ENCODE measurements at places on chromosomes 1 and 21. TPM values are rescaled to one million over a fixed set of nuclear protein-coding genes. Genes with fewer than 3 reads are reported as not detected.

NIPAL3 gene
- 48.2 TPM for total RNA-seq

MYOM3 gene
- total RNA-seq = 4.2 TPM

INSRR gene
- not detected for total RNA-seq

TPRG1L gene
- 88.5 TPM for total RNA-seq

SPATA21 gene
- not detected for total RNA-seq

CLDN17 gene
- total RNA-seq = not detected

WNT9A gene
- 2.6 TPM for total RNA-seq

EDARADD gene
- total RNA-seq = not detected

PRKAA2 gene
- total RNA-seq = 3.5 TPM

- DNase-seq = no peak
Measured at GRCh38 chr1:84425150-84425896, 27.0 kb downstream of the DNASE2B start.

DNA sequence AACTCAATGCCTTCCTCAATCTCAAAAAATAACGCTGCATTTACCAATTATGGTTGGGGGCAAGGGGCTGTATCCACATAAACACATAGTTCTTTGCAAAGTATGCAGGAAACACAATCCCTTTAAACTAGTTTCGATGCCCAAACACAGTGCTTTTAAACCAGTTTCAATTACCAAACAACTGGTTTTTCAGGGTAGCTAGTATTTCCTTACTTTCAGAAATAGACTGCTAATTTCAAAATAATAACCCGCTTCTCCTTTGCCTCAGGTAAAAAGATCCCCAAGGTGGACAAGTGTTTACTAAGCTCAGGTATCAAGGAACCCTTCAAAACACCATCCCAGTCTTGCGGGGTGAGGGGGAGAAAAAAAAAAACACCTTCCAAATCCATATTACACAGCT, 2.8 kb downstream of the SIPA1L2 start:
- no peak for DNase-seq

- no peak for DNase-seq
Measured at GRCh38 chr1:231584921-231585320, 41.7 kb upstream of the DISC1 start.

DNA sequence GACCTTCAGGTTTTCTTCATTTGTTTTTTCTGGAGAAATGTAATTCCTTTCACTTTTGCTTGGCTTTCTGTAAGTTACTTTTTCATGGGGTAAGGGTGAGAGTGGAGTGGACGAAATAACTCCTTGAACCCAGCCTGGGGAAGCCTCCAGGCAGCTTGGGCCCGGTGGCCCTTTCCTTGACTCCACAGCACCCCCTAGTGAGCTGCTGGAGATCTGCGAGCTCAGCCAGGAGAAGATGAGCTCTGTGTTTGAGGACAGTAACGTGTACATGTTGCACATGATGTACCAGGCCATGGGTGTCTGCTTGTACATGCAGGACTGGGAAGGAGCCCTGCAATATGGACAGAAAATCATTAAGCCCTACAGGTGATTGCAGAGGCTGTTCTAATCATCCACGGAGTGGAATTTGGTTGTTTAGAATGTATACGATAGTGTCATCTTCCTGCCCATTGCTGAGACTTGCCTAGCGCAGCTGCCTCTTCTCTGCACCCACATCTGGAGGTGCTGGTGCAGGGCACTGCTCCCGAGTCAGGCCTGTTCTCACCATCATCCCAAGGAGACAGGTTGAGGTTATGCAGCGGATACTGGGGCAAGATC, 51.0 kb downstream of the SMYD2 start:
- peak; percentile 40 for DNase-seq

- DNase-seq = no peak
Measured at GRCh38 chr1:231930257-231930947, 303.8 kb downstream of the DISC1 start.

- DNase-seq = no peak
Measured at GRCh38 chr1:178579095-178579494, 66.2 kb downstream of the TEX35 start.

GRCh38 chr1:15124362-15125100, 29.0 kb upstream of the TMEM51 start:
- no peak for DNase-seq

GRCh38 chr1:26529655-26530409, at the start of gene RPS6KA1:
Gene RPS6KA1 (plus strand): TSS chr1:26529761. CDS start chr1:26529921, 160 bp downstream.
- DNase-seq = peak; percentile 52

GRCh38 chr1:172252321-172252720, 168.2 kb upstream of the C1orf105 start:
- no peak for DNase-seq

GRCh38 chr1:103274886-103275285, 166.6 kb upstream of the COL11A1 start:
- no peak for DNase-seq

- DNase-seq = no peak
Measured at GRCh38 chr1:231950331-231951128, 323.9 kb downstream of the DISC1 start.

GRCh38 chr1:32406629-32407111, 12.4 kb upstream of the BSDC1 start:
- DNase-seq = no peak

DNA sequence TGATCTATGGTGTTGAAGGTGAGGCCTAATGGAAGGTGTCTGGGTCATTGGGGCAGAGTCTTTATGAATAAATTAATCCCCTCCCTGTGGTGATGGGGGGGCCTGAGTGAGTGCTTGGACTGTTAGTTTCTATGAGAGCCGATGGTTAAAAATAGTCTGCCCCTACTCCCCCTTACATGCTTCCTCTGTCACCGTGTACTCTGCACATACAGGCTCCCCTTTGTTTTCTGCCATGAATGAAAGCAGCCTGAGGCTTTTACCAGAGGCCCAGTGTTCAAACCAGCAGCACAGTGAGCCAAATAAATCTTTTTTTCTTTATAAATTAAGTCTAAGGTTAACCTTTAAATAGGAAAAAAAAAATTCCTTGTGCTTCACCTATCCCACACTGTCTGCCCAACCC, 657.0 kb downstream of the AMY1C start:
- no peak for DNase-seq

DNA sequence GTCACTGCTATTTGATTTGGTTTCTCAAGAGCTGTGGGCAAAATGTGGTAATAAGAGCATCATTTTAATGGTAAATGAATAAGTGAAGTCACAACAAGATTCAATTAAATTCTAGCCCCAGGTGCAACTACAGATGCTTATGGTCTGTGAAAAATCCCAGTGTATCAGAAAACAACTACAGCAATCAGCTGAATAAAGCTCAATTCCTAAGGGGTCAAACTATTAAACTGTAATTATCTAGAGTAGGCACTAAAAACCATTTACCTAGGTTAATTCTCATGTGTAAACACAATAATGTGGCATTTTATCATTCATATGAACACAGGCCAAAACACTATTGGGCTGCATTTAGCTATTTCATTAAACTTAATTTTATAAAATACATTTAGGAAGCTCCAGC, 9.6 kb downstream of the TARBP1 start:
- DNase-seq = no peak

DNA sequence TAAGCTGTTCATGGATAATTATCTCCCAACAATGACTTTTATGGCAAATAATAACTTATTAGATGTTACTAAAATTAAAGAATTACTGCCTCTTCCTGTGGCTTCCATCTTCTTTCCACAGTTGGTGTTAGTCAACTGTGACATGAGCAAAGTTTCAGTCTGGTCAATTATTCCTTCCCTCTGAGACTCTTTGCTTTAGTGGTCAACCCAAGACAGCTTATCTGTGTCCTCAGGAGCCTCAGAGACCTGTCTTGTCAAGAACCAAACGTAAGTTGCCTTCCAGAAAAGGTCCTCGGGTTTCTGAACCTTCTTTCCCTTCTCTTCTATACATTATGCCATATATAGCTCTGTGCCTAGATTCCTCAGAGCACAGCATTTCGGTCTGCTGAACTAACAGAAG, 263.2 kb upstream of the ZP4 start:
- no peak for DNase-seq

DNA sequence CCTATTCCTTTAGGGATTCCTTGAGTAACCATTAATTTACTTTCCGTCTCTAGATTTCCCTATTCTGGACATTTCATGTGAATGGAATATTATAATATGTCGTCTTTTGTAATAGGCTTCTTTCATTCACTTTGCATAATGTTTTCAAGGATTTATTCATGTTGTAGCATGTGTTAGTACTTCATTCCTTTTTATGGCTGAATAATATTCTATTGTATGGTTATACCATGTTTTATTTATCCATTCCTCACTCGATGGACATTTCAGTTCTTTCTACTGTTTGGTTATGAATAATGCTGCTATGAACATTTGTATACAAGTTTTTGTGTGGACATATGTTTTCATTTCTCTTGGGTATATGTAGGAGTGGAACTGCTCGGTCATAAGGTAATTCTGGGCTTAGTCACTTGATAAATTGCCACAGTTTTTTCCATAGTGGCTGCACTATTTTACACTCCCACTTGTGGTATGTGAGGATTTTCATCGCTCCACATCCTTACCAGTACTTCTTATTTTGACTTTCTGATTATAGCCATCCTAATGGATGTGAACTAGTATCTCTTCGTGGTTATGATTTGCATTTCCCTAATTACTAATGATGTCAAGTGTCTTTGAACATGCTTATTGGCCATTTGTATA, 17.7 kb downstream of the PPP2R5A start:
- DNase-seq = no peak

DNA sequence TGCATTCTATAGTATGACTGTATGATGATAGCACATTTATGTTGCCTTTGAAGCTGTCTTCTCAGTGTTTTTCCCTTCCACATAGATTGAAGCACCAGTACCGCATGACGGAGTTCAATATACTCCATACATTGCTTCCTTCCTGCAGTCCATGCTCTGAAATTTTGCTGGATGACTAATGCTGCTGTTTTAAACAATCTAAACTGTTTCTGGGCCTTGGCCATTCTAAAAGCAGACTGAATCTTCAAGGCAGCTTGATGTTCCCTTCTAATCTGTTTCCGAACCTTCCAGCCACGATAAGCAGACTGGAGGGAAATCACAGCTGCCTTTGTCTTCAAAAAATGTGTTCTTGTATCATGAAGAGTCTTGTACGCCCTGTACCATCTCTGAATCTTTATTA, 36.2 kb upstream of the F13B start:
- DNase-seq = no peak

DNA sequence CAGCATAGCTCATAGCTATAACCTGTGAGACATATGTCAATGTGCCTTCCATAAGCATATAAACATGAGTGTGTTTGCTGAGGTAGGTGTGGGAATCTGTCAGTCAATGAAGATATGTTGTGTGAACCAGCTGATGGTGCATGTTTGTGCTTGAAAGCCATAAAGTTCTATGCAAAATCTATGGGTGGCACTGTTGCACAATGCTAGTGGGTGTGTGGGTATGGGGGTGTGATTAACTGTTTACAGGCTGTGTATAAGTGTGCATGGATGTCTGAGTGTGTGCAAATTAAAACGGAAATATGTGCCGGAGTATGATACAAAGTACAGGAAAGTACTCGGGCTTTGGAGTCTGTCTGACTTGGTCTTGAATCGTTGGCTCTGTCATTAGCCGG, 1.0 kb upstream of the ATP2B4 start:
- DNase-seq = peak; percentile 80

GRCh38 chr1:224640018-224640417, 23.9 kb downstream of the CNIH3 start:
- DNase-seq = no peak

DNA sequence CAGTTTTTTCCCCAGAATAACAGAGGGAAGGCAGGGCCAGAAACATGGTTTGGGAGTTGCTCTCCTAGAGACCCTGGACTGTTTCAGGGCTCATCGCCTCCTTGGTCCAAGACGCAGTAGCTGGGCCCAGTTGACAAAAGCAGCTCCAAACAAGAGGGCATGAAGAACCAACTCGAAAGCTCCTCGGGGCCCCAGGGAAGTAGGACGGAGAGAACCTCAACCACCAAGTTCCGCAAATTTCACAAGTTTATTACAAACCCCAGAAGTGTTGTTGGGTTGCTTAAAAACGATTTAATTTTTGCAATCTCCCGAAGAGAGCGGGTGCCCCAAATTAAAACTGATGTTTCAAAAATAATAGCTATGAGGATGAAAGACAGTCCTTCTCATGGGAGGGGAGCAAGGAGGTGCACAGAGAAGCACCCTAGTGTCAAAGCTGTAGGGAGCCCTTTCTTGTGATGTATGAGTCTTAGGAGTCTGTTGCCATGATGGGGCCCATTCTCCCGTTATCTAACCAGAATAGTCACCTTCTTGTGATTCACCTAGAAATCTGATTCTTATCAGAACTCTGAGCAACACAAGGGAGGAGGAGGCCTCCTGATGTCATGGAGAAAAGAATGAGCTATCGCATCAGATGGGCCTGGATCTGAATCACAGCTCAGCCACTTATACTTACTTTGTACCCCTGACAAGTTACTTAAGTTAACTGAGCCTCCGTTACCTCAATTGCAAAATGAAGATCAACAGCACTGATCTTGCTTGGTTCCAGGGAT, 165.7 kb upstream of the IRF2BP2 start:
- no peak for DNase-seq

DNA sequence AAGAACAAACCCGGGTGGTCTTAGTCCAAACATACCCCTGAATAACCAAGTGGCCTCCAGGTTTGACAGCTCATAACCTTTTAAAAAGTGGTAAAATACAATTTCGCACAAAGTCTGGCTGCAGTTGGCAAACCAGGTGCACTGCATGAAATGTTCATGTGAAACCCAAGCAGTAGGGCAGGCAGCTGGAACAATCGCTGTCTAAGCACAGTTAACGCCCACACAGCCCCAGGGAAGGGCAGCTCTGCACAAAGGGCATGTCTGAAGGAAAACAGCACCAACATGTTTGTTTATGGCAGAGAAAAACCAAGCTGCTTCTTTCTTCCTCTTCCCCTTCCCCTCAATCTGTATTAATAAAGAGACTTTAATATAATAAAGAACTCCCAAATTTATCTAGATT, 49.5 kb downstream of the KIAA1614 start:
- peak; percentile 44 for DNase-seq
